HepG2 (cell line): ENCODE measurements at places on chromosomes 1 and 21. TPM values are rescaled to one million over a fixed set of nuclear protein-coding genes. Genes with fewer than 3 reads are reported as not detected.

DNA sequence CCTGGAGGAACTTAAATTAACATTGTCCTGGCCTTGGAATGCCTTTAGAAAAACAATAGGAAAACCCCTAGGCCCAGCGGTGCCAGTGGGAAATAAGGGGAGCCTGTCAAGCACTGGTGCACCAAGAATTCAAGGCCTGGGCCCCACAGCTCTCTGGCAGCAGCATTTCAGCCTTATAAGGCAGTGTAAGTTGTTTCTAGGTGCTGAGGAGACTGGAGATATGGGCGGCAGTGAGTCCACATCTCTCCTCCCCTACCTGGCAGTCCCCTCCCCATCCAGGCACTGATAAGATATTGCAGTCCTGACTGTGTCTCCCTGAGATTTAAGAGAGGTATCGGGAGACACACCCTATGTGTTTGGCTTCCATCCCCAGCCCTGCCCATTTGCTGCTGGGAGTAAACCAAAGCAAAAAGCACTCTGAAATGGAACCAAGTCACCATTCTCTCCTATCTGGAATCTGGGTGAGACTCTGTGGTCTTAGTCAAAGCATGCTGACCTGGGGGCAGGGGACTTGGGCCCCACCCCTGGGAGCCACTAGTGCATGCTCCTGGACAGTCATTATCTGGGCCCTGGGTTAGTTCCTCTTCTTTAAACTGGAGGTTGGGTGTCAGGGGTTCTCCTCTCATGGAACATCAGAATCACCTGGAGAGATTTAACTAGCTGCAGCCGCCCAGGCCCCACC, 30.5 kb downstream of the DEGS1 start:
- no peak for DNase-seq
- H3K4me3 ChIP-seq = no peak overlapping the region
- no peaks in the 10 kb centered on the region for H3K36me3 ChIP-seq
- no peaks in the 10 kb centered on the region for H3K27me3 ChIP-seq
- H3K4me1 ChIP-seq = peaks cover 41% of the 10 kb centered on the region

DNA sequence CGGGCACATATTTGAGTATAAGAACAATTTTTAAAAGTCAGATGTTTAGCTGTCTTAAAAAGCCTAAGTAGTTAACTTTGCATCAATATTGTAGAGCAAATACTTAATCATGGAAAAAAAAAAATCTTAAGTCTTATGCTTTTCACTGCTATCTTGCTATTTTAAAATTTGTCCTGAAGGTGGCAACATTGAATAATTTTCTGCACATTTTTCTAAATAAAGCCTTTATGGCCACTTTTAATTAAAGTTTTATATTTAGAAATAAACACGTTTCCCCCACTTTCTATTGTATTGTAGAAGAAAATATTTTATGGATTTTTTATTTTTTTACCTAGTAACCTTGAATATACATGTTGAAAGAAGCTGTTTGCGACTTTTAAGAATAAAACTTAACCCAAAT, 198.8 kb downstream of the AMY1C start:
- H3K27ac ChIP-seq = no peak overlapping the region
- no peaks in the 10 kb centered on the region for H3K27me3 ChIP-seq
- no peak for DNase-seq
- H3K36me3 ChIP-seq = no peaks in the 10 kb centered on the region
- H3K4me3 ChIP-seq = no peak overlapping the region

DNA sequence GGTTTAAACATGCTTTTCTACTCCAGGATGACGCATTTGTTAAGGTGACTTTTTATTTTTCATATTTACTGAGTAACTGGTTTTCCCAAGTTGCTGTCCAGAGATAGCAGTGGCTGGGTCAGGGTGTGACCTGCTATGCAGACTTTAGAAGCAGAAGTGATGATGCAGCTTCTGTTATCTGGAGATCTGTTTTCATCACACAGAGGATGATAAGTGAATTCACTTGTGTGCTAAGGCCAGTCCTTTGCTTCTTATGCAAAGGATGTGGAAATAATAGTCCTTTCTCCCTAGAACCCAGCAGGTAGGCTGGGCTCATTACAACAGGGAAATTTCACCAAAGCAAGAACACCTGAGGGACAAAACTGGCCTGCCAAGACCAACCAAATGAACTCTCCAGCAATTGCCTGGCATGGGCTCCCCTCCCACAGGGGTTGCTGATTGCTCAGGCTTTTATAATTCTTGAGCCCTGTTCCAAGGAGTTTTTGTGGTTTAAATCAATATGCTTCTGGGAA, 97.8 kb upstream of the LPGAT1 start:
- H3K27me3 ChIP-seq = no peaks in the 10 kb centered on the region
- peak overlapping the region; percentile 61; the same call in 1 of the 2 replicates for H3K4me3 ChIP-seq
- peak; percentile 18 for DNase-seq
- no peaks in the 10 kb centered on the region for H3K36me3 ChIP-seq
- H3K27ac ChIP-seq = no peak overlapping the region

The GJA8 gene
- polyA plus RNA-seq = not detected in 2 replicates

The REN gene
- polyA plus RNA-seq = 0.05 TPM in 1 of 2 replicates, not detected in the other

The FMO2 gene
- not detected in 2 replicates for polyA plus RNA-seq

The KRTAP10-5 gene
- polyA plus RNA-seq = not detected in 2 replicates
